ENCODE measurements at places on chromosomes 2 and 18.

DNA sequence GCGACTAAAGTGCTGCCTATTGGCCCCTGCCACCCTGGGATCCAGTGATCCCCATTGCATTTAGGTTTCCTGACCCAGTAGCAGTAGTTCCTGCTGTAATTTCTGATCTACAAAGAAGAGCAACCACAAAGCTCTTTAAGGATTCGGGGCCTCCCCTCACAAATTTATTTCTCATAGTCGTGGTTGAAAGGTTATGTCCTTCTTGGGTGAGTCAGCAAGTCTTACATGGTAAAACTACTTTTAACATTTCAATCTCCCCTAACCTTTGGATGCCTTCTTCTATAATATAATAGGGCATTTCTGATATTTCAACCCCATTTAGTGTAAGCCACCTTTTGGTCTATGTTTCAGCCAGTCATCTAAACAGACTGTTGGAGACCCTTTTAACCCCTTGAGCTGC, 14.9 kb downstream of the PIKFYVE start:
- no peak for DNase-seq

DNA sequence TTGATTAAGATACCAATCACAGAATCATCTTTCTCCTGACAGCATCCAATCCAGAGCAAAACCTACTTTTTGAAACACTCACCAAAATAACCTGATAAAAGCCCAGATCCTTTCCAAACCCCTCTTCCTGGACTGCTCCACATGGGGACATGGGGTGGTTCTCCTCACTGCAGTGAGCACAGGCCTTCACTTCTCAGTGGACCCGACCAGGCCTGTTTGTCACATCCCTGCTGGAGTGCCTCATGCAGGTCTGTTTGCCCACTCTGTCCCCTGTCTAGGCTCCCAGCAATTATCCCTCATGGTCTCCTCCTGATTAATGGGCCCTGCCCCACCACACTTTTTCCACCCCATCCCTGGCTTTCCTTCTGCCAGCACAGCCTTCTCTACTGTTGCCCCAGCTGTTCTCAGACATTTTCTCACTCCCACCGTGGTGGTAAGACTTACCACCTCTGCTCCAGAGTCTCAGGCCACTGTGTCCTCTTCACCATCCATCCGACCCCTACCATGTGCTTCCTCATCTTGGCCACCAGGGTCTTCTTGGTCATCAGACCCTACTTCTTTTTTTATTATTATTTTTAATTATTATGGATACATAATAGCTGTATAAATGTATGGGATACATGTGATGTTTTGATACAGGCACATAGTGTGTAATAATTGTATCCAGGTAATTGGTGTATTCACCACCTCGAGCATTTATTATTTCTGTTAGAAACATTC, 21.1 kb downstream of the MRPL30 start:
- no peak for DNase-seq

DNA sequence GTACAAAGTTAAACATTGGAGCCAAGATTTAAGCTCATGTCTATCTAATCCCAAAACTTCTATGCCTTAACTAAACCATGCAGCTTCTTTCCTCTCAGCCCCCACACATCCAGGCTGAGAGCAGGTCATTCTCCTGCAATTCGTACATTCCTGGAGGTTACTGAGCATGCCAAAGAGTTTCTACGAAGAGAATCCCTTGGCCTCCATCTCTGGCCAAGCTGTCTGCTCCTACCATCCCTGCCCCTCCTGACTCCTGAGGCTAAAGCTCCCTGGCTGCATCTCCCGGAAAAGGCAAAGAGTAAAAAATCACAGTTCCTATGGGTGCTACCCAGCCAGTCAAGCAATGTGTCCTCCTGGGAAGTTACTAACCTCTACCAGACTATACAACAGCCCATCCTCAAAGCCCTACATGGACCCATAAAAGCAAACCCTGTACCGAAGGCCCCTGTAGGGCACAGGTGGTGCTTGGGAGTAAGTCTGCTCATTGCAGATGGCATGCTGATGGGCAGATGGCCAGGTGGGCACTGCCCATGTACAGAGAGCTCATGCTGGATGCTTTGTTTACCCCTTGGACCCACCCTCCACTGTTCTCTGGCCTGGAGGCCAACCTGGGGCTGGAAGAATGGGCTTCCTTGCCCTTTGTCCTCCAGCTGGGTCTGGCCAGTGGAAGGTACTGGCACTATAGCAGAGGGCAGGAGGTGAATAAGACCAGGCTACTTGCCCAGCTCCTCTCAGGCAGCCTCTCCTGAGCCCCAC, 99.5 kb downstream of the TTC32 start:
- no peak for DNase-seq

GRCh38 chr2:112690853-112691401, 29.9 kb upstream of the NT5DC4 start:
- DNase-seq = no peak

DNA sequence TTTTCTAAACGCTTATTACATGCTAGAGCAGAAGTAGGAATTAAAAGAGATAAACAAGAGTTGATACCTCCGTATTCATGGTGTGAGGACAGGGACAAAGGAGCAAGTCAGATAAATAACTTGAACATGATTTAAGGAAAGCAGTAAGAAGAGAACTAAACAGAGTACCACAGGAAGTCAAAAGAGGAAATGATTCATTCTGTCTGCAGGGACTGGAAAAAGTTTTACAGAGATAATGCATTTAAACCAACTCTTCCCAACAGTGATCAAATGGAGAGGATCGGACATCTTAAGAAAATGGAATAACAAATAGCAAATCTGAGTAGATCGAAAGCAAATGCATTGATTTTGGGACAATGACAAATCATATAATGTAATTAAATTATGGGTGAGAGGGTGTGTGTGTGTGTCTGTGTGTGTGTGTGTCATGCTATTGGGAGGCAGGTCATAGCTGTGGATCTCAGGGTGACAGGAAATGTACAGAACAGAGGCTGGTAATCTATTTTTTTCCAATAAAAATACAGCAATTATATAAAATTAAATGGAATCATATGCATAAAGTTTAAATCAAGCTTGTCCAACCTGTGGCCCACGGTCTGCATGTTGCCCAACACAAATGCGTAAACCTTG, 113.4 kb downstream of the MC4R start:
- DNase-seq = no peak

- DNase-seq = no peak
These were observed 68.9 kb downstream of the CYP26B1 start for GRCh38 chr2:72078773-72079172.

- DNase-seq = no peak
These were observed 289.4 kb downstream of the ALK start for GRCh38 chr2:29632018-29632417.

- no peak for DNase-seq
These were observed 20.4 kb downstream of the MSH6 start for GRCh38 chr2:47803363-47803762.

GRCh38 chr2:211745295-211746097, 793.1 kb downstream of the ERBB4 start:
- no peak for DNase-seq

- DNase-seq = no peak
These were observed 68.0 kb downstream of the PXDN start for GRCh38 chr2:1676091-1676912.

GRCh38 chr18:76374330-76375281, 120.4 kb downstream of the ZNF516 start:
- no peak for DNase-seq

Data from stimulated activated CD8-positive, alpha-beta memory T cell treated with anti-CD3 and anti-CD28 coated beads, Interleukin-15, amount 100 ng/mL, for 24 hours (primary cell).